NCI-H446 treated with DMSO at 0.1 percent for 48 hours (cell line): ENCODE measurements at places on chromosomes 4 and X.

- DNase-seq = no peak
These were observed 171.6 kb downstream of the NR3C2 start for GRCh38 chr4:148270630-148271029.

GRCh38 chrX:9464435-9465371, at the start of gene TBL1X:
Gene TBL1X (plus strand): TSS chrX:9465058. CDS start chrX:9653587, 188,529 bp downstream.
- DNase-seq = no peak

- DNase-seq = no peak
These were observed 224.7 kb upstream of the DCAF8L1 start for GRCh38 chrX:28205905-28206304.

DNA sequence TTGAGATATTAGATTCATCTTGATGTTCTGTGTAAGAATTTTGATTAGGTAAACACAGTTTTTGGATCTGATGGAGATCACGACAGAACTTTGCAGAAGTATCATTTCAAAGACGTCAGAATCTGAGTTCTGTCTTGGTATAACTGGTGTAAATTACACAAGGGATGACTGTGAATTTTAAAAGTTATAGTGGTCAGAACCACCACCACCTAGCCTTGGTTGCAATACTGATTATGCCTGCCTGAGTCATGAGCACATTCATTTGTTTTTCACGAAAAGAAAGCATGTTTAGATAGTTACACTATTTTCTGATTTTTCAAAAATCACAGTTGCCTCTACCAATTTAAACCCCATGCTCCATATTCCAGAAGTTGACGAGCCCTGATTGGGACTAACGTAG, 54.8 kb downstream of the ZFX start:
- DNase-seq = no peak

DNA sequence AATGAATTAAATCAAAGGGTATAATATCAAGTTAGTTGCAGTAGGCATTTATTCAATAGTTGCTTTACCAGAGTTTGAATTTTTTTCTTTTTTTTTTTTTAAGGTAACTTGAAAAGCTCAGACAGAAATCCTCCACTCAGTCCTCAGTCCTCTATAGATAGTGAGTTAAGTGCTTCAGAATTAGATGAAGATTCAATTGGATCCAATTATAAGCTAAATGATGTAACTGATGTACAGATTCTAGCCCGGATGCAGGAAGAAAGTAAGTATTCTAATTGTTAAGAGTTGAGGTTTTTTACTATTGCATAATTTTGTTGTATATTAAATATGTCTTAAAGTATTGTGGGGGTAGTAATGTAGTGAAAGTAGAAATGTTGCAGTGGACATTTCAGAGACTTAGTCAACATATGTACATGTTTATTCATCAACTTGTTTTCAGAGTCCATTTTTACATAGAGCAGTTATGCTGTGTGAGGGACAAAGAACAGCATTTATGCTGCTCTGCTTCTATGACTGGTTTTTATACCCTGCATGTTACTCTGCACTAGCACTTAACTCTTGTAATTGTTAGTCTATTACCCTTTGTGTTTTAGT, 38.4 kb downstream of the SLAIN2 start:
- no peak for DNase-seq

DNA sequence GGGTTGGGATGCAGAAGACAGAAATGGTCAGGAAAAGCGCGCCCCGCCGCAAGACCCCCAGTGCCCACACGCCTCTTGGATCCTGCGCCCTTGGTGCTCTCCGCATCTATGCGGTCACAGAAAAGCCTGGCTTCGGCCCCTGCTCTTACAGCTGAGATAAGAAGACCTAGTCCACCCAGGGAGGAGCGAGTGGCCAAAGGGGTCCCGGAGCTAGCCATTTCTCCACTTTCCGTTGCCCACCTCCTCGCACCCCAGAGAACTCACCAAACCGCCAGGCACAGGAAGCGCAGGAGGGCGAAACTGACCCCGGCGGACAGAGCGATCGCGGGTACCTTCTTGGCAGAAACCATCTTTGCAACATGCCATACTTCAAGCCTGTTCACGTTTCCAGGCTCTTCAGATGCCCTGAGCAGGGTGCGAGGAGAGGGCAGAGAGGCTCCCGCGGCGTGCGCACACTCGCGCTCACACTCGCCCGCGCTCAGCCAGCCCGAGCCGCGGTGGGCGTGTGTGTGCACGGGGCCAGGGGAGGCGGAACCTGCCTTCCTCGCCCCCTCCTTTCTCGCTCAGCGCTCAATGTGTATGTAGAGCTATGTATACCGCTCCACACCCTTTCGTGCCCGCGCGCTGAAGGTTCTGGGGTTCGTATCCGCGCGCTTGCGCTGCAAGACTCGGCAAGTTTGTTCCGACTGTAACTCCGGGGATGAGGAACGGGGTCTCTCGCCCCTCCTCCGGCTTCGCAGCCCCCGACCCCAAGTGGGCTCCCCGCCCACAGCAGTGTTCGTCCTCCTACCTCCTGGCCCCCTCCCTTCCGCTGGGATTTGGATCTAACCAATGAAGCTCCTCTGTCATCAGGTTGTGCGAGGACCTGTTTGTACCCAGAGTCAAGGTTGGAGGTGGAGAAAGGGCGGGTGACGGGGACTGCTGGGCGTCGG, at the start of gene GABRA4:
Gene GABRA4, minus strand, starts transcription at position 507 of the 932 bp plus-strand sequence. Its CDS starts 157 bp downstream, at position 350.
- no peak for DNase-seq

- no peak for DNase-seq
These were observed 772.7 kb downstream of the STPG2 start for GRCh38 chr4:97370568-97370967.

- no peak for DNase-seq
These were observed 141.4 kb downstream of the PPP3CA start for GRCh38 chr4:101205916-101206315.

DNA sequence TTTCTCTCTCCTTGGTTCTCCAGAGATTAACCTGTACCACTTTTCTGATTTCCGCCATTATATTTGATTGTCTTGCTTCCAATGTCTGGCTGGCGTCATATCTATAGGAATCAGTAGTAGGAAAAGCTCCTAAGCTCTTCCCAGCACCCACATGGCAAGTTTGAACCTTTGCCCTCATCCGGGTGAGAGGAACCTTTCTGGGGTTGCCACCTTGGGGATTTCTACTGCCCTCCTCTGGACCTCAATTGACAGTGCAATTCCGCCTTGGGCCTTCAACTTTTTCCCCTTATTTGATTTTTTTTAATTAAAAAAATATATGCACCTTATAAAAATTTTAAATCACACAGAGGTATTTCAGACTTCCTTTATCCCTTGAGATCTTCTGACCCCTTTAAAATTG, 2.0 kb upstream of the CXorf66 start:
- no peak for DNase-seq

GRCh38 chr4:2066011-2066551, 7.0 kb downstream of the NAT8L start:
- DNase-seq = no peak

GRCh38 chr4:87941537-87942392, 33.7 kb upstream of the SPP1 start:
- DNase-seq = no peak

- DNase-seq = no peak
These were observed 170.3 kb downstream of the RAB28 start for GRCh38 chr4:13313856-13314255.

- DNase-seq = no peak
These were observed 16.5 kb downstream of the FGFRL1 start for GRCh38 chr4:1027915-1028238.

GRCh38 chr4:106032851-106033286, 137.6 kb downstream of the NPNT start:
- no peak for DNase-seq

- no peak for DNase-seq
These were observed 77.6 kb upstream of the ETNPPL start for GRCh38 chr4:108840426-108840975.

DNA sequence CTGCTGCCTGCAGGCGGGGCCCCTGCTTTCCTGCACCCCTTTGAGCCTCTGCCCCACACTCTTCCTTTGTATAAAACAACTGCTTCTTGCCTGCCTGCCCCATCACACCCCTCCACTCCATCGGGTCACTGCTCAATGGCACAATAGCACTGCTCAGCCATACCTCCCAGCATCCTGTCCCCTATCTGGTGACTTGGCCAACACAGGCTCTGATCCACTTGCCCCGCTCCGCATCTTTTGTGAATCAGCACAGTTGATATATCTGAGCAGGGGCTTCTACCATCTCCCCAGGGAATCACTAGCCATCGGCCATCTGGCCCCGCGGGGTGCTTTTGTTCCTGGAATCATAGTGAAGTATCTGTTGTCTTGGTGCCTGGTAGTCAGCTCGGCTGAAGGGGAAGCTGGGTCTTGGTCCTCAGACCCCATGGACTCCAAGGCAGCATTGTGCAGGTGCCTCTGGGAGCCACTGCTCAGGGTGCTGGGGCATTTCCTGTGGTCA, 45.3 kb downstream of the MAP7D3 start:
- DNase-seq = no peak

GRCh38 chrX:110310896-110311295, 7.0 kb downstream of the AMMECR1 start:
- DNase-seq = no peak

DNA sequence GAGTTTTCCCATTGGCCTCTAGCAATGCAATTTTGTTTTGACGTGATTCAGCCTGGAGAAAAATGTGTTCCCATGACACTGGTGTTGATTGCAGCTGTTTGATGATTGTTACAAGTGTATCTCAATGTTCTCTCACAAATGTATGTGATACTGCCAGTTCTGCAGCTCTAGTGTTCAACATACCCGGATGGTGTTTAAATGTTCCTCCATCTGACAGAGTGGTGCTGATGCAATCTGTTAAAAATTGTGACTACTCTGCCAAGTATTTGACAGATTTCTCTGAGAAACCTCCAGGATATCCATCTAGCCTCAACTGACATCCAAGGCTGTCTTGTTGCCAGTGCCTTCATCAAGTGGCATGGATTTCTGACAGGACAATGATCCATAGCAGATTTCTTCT, 657.2 kb upstream of the DIAPH2 start:
- DNase-seq = peak; percentile 81

DNA sequence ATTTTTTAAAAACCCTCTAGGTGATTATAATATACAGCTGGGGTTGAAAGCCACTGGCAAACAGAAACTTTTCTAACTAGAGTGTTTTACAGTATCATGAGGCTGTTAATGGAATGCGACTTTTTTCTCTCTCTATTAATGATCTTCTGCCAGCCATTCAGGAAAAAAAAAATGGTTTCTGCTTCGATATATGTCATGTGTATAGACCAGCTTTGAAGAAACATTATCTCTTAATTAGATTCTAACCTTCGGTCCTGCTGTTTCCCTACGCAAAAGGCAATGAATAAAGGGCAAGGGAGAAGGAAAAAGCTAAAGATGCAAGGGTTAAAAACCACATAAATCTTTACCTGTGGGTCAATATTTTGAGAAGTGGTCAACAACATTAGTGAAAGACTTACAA, 1662.1 kb upstream of the TENM3 start:
- no peak for DNase-seq

- no peak for DNase-seq
These were observed 20.6 kb downstream of the GAB1 start for GRCh38 chr4:143357161-143357845.

DNA sequence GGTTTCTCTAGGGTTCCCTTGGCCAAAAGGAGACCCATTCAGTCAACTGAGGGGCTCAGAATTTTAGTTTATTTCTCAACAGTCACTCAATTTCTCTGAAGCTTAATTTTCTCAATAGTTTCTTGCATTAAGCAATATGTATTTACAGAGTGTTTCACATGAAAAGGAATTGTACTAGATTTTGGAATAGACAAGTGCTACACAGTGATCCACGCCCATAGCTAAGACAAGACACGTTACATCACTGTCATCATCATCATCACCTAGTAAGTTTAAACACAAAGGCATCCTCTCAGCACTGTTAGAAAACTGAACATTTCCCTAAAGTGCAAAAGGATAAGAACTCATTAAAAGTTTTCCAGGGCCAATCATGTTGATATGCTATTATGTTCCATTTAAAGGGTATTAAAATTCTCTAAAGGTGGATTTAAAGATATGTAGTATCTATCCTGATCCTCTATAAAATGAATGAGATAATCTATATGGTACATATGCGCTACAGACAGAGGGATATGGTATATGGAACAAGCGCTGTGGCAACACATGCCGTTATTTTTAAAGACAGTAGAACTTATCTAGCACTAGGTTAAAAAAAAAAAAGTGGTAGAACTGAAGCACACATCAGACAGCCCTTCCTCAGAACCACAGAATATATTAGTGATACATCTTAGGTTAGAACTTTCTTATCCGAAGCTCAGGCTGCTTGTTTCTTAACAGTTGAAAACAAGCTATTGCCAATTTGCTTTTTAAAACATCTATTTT, 12.1 kb downstream of the PPA2 start:
- no peak for DNase-seq

GRCh38 chrX:50180073-50180940, 20.5 kb downstream of the AKAP4 start:
- no peak for DNase-seq

GRCh38 chr4:128031756-128032384, 29.2 kb upstream of the LARP1B start:
- no peak for DNase-seq

DNA sequence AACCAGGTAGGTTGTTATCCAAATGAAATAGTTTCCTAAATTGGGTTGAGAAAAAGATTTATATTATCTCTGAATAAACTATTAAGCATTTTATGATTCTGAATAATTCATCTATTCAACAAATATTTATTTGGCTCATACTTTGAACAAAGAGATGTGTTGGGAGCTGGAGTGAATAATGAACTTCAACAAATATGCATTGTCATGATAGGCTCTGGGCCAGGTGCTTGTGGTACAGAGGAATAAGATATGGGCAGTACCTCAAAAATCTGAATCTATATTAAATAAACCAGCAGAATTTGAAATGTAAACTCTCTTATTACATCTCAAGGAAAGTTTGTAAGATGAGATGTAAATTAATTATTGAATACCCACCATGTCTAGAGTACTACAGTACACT, 75.7 kb upstream of the DCLK2 start:
- DNase-seq = no peak

DNA sequence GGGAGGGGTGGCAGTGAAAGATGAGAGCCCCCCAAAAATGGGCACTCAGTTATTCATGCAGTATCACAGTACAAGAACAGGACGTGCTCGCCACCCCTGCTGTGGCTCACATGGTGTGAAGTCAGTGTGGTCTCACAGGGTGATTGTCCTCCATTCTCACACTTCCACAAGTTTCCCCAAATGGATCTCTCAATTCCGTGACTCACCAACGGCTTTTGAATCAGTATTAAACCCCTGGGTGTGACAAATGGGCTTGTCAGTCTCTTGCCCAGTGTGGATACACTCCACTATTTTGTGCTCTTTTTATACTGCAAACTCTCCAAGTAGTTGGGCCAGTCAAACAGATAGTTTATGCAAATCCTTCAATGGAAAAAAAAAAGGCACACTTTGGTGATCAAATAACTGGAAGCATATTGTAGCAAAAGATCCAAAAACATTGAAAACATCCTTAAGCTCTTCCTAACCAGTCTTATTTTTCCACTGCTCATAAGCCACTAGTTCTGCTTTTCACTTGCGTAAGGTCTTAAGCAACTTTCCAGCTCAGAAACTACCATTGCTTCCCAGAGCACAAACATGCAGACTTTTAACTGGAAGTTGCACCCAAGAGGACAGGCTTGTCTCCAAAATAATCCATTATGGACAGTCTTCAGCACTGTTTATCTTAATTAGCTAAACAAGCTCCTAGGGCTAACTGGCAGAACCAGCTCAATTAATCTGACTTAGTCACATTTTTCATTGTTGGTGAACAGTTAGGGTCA, 365.7 kb downstream of the PPP3CA start:
- DNase-seq = no peak

- DNase-seq = no peak
These were observed 16.7 kb downstream of the BLOC1S4 start for GRCh38 chr4:6732441-6733357.
